ENCODE measurements at places on chromosomes 5 and 9.

GRCh38 chr9:106478727-106479126, 384.2 kb upstream of the ZNF462 start:
- no peak for DNase-seq

DNA sequence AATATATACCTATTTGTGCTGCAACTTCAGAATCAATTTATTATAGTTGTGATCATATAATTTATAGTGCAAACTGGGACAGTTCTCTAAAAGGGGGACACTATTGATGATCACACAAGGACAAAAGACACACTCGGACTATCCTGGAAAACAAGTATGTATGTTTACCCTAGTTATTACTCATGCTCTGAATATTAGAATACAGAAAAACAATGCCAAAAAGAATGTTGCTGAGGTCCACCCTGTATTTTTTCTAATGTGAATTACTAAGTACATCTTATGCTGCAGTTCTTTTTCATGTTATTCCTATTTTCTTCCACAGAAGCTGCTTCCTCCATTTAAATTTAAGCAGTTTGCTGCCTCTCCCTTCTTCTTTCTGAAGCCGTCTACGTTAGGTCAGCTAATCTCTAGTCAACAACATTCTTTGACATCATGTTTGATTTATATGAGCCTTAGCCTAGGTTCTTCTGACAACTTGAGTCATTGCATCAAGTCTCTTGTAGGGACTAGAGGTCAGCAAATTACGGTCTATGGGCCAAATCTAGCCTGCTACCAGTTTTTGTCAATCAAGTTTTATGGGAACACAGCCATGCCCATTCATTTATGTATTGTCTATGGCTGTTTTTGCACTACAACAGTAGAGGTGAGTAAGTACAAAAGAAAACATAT, 40.1 kb upstream of the PPP3R2 start:
- DNase-seq, result no peak

GRCh38 chr9:136688274-136689107, 1.2 kb upstream of the AGPAT2 start:
- no peak for DNase-seq

- no peak for DNase-seq
These were observed 15.0 kb upstream of the DAB2IP start for GRCh38 chr9:121636341-121636865.

DNA sequence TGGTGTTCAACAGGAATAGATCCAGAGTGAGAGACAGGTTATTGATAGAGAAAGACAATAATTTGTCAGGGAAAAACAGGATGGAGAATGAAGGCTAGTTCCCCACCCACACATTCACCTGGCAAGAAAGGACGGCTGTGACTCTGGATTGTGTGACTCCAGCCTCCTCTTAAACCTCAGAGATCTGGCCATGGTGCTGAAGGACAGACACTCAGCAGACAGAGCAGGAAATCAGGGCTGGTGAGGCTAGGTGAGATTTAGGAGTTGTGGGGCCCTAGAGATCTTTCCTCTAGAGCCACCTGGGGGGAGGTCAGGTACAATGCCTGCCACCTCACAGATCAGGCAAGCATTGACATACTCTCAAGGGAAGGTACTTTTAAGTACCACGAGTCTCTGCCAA, 15.2 kb downstream of the OR1B1 start:
- DNase-seq, result no peak

GRCh38 chr5:90022711-90023053, 386.9 kb downstream of the CETN3 start:
- DNase-seq, result no peak

DNA sequence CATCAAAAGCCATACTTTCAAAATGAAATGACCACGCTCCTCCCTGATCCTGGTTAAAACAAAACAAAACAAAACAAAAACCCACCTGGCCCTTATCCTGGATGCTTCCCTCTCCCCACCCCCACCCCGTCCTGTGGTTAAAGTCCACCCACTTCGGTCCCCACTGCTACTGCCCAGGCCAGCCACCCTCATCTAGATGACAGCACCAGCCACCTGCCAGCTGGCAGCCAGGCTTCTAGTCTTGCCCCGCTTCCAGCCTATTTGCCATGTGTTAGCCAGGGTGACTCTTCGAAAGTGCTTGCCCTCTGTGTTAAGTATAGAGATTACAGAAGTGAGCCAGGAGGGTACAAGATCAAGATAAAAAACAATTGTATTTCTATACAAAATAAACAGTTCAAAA, 27.5 kb upstream of the NCS1 start:
- no peak for DNase-seq

DNA sequence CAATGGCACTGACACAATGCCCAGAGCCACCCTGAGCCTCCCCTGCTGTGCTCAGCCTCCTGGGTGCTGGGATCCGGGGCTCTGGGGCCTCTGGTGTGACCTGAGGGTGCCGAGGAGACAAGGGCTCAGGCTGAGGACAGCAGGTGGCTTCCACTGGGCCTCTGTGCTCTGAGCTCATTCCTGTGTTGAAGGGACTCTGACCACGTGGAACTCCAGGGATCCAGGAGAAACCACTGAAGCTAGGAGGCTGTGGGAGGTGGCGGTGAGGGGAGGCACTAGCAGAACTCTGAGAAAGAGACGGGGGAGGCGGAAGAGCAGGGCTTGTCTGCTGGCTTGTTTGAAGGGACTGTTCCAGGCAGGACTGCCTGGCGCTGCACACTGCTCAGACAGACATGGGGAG, 318.7 kb upstream of the IRX1 start:
- no peak for DNase-seq

DNA sequence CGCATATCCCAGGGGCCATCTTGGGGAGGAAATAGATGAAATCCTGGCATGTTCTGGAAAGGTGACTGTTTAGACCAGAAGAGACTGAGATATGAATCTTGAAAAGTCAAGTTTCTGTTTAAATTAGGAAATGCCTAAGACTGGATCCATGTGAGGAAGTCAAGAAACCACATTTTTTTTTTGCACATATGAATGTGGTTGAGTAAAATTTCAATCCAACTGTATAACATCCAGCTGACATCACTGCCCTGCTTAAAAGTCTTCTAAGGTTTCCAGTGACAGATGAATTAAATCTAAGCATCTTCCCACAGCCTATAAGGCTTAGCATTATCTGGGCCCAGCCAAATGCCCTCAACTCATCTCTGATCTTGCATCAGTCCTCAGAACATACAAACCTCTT, 47.7 kb upstream of the TCERG1 start:
- no peak for DNase-seq

DNA sequence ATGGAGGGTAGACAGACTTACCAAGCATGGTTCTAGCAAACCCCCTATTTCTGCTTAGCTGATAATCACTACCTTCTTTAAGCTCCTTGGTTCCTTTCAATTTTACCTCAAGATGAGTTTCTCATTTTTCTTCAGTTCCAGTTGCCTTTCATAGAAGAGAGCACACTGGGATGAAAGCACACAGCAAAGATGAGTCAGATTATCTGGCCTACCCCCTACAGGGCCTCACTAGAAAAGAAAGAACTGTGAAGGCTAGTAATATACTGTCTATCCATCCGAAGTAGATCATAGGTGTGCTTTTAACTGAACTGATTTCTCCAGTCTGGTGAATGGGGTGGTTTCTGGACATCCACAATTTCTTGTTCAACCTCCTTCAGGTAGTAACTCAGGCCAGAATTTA, 122.5 kb downstream of the TRPM3 start:
- DNase-seq, result no peak
